ENCODE measurements at places on chromosomes 3 and 15.

GRCh38 chr3:78174821-78175220 lies 1134.9 kb downstream of the ROBO2 start:
- no peak for DNase-seq

DNA sequence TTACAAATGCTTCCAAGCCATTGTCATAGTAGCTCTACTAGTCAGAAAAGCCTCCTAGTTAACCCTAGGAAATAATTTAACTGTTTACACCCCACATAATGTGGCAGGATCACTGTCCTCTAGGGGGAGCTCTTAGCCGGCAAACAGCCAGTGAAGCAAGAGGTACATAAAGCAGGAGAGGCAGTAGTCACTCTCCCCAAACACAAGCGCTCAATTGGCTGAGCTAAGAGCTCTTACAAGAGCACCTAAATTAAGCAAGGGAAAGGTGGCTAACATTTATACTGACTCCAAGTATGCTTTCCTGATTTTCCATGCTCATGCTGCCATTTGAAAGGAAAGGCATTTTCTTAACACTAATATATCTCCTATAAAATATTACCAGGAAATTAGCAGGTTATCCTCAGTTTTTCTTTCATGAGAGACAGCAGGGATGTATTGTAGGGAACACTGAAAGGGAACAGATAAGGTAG lies 37.6 kb downstream of the NCEH1 start:
- peak; percentile 85 for DNase-seq

DNA sequence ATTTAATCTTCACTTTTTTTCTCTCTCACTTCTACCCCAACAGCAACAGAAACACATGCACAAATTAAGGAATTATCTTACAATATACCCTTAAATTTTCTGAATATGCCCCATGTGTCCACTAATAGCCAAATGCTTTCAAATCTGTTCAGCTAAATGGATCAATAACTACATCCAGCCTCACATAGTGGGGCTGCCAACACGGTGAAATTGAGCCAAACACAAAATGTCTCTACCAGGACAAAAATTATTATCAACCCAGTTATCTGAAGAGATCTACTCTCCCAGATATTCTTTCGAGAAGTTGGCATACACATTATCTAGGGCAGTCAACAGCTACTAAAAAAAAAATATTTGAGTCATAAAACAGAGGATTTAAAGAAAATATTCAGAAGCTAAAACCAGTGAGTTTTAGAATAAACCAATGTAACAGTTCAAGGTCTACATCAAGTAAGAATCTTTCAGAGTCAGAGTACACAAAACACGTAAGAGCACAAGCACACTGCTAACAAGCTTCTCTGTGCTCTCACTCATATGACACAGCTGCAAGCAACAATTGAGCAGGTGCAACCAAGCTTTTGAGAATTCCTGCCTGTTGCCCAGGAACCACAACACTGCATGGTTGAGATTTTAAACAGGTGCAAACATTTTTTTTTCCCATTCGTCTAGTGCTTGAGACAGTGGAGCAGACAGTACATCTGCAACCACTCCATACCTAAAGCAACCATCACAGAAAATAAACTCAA lies 247.7 kb downstream of the ZBTB20 start:
- no peak for DNase-seq

DNA sequence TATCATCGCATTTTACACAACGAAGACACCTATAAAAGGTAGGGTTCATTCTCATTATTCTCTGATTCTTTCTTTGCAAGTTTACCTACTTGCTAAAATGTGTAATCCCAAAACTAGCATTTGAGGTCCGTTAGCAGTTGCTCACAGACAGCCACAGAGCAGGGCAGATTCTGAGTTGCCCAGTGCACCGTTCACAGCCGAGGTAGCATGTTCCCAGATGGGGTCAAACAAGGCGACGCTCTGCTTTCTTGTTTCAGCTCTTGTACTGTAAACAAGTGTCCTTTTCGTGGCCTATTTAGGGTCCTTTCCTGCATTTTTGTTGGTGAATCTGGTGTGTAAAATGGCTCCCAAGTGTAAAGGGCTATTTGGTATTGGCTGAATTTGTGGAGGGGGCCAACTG lies 3.1 kb downstream of the PPP1R2 start:
- no peak for DNase-seq

- DNase-seq, result no peak
These were observed 15.7 kb downstream of the ACAN start for GRCh38 chr15:88818920-88819319.

GRCh38 chr3:72095521-72095920 lies 310.6 kb upstream of the PROK2 start:
- DNase-seq, result no peak

GRCh38 chr15:31977812-31978661 lies 52.3 kb upstream of the CHRNA7 start:
- DNase-seq, result peak; percentile 41

- DNase-seq, result peak; percentile 38
These were observed 39.2 kb upstream of the BCL2A1 start for GRCh38 chr15:80010131-80010673.

GRCh38 chr3:46715507-46716175 lies 2.0 kb downstream of the PRSS50 start:
- DNase-seq, result no peak

GRCh38 chr15:88399021-88399685 lies 68.0 kb downstream of the MRPL46 start:
- DNase-seq, result no peak

DNA sequence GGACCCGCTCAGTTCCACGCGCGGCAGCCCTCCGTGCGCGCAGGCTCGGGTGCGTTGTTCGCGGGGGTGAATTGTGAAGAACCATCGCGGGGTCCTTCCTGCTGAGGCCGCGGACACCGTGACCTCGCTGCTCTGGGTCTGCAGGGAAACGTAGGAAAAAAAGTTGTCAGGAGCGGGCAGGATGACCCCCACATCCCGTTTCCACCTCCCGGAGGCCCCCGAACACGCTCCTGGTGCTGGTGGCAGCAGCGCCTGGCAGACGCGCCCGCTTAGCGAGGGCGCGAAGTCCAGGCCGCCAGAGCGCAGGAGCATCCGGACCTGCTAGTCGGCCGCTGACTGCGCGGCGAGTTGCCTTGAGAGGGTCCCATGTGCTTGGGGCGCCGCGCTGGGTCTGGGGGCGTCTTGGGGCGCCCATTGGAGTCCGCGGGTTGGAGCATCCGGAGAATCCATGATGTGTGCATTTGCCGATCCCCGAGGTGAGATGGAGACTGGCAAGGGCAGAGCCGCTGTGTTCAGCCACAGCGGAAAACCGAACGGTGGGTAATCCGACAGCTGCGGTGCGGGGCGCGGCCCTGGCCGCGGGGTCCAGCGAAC lies 520 bp downstream of the GREM1 start:
- peak; percentile 64 for DNase-seq

- no peak for DNase-seq
These were observed at the start of gene SOX2 for GRCh38 chr3:181711325-181712135. Gene SOX2 (plus strand): TSS chr3:181711925. CDS start chr3:181712361, 436 bp downstream.

- DNase-seq, result no peak
These were observed 40.9 kb upstream of the LDHAL6B start for GRCh38 chr15:59165726-59166125.

GRCh38 chr15:72203507-72203837 lies 5.9 kb upstream of the GRAMD2A start:
- DNase-seq, result peak; percentile 60

DNA sequence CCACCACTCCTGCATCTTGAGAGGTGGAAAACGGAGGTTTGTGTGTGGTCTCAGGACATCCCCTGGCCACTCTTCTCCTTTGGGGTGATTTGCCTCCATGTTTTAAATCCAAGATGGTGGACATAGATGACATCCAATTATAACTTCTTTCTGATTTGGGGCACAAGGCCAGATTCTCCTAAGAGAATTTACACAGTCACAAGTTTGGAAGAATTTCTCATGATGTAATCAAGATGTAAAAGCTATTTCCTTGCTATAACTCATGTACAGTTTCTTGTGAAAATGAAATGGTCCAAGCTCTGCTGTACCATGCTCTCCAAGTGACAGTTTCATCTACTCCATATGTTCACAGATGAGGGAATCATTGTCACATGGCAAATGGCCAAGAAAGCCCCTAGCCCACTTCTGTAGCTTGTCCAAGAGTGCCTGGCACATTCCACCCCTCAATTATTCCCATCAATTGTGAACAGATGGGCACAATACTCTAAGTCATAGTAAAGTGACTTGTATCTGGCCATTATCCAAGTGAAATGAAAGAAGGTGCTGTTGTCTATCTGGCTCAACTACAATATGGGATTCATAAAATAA lies 134.6 kb upstream of the ROPN1 start:
- DNase-seq, result no peak

DNA sequence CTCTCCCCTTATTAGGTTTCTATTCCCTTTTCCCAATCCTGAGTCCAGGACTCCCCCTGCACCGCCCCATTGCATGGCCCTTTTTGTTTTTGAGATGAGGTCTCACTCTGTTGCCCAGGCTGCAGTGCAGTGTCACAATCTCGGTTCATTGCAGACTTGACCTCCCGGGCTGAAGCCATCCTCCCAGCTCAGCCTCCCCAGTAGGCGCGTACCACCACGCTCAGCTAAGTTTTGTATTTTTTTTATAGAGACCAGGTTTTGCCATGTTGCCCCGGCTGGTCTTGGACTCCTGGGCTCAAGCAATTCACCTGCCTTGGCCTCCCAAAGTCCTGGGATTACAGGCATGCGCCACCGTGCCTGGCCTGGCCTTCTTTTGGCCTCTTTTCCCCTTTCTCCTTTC lies 29.3 kb downstream of the PDIA5 start:
- no peak for DNase-seq

DNA sequence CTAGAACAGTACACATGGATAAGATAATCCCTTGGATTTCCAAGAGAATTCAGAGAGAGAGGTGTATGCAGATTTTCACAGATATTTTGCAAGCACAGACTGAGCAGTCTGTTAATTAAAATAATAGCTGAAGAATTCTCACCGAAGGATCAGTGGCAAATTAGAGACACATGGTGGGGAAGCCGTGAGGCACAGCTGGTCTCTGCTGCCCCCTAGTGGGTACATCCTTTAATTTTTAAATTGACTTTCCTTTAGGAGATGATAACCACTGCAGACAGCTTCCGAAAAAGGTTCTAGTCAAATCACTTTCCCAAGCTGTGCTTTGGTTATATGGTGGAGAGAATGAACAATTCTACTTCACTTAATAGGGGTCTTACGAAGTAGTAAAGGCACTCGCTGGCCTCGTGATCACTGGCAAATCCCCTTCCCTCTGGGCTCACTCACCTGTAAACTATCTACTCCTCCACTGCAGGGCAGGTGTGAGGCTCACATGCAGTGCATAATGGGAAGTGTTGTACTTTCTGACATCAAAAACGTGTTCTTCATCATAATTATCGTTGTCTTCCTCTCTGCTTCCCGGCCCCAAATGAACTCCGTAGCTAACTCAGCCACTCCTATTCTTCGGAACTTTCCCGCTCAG lies 19.5 kb downstream of the MESD start:
- DNase-seq, result peak; percentile 65

DNA sequence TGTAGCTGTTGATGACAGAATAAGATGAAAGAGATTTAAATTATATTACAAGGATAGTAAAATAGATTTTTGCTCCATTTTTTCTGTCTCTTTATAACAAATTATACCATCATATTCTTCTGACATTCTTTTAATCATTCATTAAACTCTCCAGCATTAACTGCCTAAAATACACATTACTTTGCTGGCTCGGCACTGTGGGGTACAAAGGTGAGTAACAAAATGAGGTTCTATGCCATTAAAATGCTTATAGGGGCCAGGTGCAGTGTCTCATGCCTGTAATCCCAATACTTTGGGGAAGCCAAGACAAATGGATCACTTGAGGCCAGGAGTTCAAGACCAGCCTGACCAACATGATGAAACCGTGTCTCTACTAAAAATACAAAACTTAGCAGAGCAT lies 81.5 kb downstream of the ULK4 start:
- no peak for DNase-seq

GRCh38 chr3:185658504-185658912 lies 72.4 kb downstream of the SENP2 start:
- peak; percentile 98 for DNase-seq

DNA sequence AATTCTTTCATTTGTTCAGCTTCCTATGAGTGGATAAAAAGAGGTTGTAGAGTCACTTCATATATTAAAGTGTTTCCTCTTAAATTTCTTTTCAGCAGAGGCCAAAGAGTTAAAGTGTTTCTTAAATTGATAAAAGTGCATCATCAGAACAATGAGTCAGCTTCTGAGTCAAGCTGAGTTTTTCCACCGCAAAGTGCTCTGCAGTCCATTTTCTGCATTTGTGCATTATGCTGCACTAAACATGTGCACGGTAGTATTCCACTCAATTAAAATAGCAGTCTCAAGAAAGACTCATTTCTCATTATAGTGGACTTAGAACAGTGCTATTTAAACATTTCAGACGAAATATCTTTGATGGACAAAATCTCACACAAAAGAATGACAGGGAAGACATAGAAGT lies 152.0 kb downstream of the ZBBX start:
- peak; percentile 85 for DNase-seq

DNA sequence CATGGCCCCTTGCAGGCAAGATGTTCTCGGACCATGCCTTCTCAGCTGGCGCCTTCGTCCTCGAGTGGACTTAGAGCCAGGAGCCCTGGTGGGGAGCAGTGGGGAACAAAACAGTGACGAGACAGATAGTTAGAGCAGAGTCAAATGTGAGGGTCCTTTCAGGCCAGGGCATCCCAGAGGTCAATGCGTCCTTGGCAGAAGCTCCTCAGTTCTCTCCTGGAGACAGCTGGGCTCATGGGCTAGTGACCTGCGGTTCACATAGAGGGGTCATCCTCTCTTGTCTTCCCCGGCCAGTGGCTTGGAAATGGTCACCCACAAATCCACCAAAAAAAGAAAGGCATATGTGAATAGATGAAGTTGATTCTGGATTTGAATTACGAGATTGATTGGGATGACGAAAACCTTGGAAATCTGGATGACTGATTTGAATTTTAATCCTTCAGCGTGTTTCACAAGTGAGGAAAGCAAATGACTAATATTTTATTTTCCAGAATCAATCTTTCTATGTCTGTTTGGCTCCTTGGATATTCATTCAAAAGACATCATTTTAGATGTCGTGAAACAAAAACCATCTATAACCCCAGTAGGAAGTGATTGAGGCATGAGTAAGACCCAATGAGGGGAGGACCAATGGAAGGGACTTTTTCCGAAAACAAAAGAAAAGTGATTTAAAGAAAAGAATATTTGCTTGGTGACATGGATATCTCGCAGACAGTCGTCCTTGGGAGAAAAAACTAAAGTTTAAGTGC lies 84.5 kb downstream of the ASB7 start:
- peak; percentile 95 for DNase-seq

DNA sequence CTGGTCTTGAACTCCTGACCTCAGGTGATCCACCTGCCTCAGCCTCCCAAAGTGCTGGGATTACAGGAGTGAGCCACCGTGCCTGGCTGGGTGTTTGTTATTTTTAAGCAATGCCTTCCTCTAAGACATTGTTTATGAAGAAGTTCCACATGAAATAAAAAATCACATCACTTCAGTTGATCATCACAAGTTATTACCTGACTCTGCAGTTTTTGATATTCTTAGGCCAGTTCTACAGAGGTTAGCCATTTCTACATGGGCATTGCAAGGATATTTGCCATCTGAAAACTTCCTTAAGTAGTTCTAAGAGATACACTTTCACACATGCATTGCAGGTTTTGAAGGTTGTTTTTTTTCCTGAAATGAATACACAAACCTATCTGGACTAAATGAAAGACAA lies 82.1 kb downstream of the PYDC2 start:
- no peak for DNase-seq

- DNase-seq, result no peak
These were observed 562.6 kb downstream of the ZNF385D start for GRCh38 chr3:21188459-21188858.

GRCh38 chr3:9067352-9067975 lies 104.2 kb upstream of the RAD18 start:
- DNase-seq, result peak; percentile 66

- DNase-seq, result no peak
These were observed 119.6 kb upstream of the SMAD3 start for GRCh38 chr15:66945842-66946241.
